ENCODE measurements at places on chromosomes 5 and 9.
A peak's percentile ranks its signal among the peaks of the same experiment; 100 is the strongest.

DNA sequence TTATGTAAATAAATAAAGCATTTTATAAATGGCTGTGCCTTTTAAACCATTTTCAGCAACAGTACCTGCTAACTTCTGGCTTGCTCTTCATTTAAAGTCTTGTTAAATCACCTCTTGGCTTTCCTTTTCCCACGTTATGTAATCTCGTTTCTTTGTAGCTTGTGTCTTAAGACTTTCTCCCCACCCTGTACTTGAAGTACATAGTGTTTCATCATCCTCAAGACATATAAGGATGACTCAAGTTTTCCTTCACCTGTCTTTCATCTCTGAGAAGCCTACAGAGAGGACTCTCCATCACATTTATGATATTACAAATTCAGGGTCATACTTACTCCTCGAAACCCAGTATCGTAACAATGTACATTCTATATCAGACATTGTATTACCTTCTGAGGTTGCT is 33.9 kb downstream of the PRELID2 start:
- no peak for DNase-seq

DNA sequence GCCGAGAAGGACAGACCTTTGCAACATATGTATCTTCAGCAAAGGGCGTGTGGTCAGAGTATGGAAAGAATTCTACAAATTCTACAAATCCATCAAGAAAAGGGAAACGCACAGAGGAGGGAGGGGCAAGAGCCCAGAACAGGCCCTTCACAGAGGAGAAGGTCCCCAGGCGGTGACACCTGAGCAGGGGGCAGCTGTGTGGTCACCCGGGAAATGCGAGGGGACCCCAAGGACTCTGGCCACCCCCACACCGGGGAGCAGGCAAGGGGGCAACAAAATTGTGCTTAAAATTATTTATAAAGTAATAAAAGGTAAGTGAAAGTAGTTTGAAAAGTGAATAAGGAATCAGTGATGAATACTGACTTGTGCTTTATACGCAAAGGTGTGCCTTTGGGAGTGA is 17.6 kb downstream of the NACC2 start:
- no peak for DNase-seq

DNA sequence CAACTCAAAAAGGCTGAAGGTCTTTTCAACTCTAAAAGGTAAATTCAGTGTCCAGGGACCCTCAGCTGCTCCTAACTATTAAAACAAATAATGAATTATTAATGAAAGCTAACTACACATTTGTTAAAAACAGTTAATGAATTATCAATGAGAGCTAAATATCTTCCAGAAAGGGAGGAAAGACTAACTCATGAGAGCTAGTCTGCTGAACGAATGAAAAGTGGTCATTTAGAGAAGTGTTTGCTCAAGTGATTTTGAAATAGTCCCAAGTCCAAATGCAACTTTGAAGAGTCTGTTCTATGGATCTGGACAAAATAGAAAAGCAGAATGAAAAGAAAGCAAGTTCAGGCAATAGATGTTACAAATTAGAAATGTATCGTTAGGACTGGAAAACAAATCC is 133.9 kb upstream of the SPEF2 start:
- no peak for DNase-seq

DNA sequence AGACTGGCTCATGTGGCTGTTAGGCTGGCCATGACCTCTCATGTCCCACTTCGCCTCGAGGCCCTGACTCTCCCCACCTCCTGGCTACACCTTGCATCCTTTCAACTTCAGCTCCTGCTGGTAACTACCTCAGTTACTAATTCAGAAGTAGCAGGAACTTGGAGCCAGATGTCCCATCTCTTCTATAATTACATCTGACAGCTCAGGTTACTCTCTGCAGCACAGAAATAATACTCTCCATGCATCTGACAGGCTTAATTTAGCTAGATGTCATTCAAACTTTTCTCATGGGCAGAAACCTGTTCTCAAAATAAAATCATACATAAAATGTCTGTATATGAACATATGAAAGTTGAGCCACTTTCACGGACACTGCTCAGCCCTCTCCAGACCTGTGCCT is 92.2 kb upstream of the IL33 start:
- DNase-seq: no peak

DNA sequence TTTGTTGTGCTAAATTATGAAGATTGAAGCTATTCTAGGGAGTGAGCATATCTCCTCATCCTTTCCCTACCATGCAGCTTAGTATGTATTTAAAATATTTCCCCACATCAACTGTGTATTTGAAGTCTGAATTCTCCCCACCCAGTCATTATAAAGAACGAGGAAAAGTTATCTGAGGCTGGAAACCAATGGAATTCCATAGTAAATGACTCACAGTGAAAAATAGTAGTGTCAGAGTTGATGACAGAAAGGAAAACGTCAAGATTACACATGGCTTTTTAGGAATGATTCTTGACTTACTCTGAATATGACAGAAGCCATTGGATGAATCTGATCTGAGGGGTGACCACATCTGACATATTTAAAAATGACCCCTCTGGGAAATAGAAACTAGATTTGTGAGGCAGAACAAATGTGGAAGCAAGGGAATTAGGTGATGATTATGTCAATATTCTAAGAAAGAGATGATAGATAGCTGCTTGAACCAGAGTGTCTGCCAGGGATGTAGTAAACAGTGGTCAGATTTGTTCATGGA is 1768.9 kb upstream of the CDH9 start:
- DNase-seq: no peak

- no peak for DNase-seq
Observed at GRCh38 chr9:136020206-136020605, 59.0 kb upstream of the UBAC1 start.

DNA sequence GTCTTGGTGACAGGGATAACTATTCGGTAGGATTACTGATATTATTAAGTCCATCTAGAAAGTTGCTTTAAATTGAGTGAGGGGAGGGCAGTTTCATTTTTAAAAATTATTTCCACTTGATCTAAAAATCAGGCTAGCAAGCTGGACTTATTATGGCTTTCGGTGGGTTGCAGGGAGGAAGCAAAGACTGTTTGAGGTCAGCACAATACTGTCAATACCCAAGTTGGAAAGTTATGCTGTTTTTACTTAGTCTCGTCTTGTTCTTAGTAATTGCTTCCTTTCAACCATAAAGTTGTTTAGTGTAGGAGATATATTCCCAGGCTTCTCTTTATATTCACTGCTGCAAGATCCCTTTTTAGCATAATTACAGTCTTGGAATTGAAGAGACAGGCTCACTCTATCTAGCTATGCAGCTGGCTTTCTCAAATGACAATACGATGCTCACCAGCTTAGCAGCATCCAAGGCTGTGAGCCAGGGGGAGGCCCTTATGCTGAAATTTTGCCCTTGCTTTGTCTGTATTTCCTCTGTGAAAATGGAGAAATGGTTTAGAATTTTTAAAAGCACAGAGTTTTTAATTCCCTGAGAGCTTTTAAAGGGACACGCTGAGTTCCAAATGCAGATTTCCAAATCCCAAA is 68.2 kb upstream of the APC start:
- DNase-seq: no peak

- DNase-seq: peak; percentile 47
Observed at GRCh38 chr9:136110082-136111061, 8.3 kb downstream of the TMEM250 start.

- no peak for DNase-seq
Observed at GRCh38 chr5:138677782-138678181, 75.4 kb upstream of the CTNNA1 start.

DNA sequence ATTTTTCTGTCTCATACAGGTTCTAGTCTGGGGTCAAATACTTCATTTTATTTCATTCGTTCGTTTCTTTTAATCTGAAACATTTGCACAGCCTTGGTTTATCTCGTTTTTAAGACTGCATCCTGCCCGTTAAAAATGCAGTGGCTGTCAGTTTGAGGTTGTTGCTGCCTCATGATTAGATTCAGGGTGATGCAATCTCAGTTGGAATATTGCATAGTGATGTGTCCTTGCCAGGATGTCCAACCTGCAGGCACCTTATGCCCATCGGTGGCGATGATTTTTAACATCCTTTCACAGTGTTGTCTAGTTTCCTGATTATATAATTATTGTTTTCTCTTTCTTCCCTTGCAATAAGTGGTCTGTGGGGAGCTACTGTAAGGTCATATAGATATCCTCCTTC is 45.1 kb downstream of the SH3GL2 start:
- DNase-seq: no peak

GRCh38 chr9:105338308-105338707 is 93.9 kb downstream of the SLC44A1 start:
- no peak for DNase-seq

GRCh38 chr9:110809038-110809595 is 140.5 kb downstream of the MUSK start:
- no peak for DNase-seq

- DNase-seq: no peak
Observed at GRCh38 chr5:140977003-140977402, 10.7 kb downstream of the PCDHAC2 start.

- no peak for DNase-seq
Observed at GRCh38 chr5:175582697-175583096, 75.2 kb upstream of the HRH2 start.

DNA sequence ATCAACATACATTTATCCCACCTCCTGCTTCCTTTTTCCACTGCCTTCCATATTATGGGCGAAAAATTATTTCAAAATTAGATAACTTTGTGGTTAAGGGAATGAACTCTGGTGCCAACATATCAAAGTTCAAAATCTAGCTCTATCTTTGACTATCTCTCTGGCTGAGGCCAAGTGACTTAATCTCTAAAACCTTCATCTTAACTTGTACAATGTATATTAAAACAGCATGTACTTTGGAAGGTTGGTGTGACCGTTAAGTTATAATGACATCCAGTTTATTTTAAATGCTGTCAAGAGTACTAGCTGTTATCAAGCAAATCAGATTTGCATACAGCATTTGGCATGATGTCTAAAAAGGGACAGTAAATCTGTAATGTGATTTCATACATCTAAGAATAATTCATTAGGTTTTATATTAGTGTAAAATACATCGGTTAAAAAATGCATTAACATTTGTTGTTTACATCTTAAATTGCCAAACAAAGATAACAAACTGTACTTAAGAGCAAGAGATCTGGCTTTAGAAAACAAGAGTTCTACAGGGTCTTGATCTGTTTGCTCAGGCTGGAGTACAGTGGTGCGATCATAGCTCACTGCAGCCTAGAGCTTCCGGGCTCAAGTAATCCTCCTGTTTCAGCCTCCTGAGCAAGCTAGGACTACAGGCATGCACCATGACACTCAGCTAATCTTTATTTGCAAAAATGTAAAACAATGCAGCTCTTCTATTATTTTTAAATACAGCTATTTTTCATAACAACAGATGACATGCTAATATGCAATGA is 102.8 kb downstream of the CDH18 start:
- DNase-seq: no peak

DNA sequence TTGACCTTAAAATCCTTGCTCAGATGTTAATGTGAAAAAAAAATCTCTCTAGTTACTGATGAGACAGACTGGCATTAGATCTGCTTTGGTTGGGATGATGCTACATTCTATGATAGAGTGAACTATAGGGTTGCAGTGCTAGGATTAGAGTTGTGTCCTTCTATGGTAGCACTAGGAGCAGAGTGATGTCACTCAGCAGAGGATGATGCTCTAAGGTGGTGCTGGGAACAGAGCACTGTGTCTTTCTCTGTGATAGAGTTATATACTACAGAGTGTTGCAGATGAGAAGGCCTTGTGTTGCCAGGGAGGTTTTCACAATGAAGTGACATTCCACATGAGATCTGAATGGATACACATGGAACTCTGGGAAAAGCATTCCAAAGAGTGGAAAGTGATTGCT is 462.3 kb downstream of the CDH12 start:
- no peak for DNase-seq

DNA sequence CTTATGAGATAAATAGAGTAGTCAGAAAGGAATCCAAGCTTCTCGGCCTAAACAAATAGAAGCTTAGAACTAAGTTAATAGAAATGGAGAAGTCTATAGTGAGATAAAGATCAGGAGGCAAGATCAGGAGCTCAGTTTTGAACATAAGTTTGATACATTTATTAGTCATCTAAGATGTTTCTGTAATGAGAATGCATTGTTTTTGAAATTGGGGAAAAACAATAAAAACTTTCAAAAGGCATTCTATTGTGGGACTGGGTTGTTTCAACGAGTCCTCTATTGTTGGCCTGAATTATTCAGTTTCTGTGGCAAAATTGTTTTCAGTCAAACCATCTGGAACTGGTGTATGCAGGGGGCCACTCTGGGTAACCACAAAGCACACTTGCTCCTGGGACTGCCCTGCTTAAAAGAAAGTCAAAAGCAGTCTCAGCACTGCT is 181.0 kb upstream of the CLINT1 start:
- DNase-seq: peak; percentile 9

DNA sequence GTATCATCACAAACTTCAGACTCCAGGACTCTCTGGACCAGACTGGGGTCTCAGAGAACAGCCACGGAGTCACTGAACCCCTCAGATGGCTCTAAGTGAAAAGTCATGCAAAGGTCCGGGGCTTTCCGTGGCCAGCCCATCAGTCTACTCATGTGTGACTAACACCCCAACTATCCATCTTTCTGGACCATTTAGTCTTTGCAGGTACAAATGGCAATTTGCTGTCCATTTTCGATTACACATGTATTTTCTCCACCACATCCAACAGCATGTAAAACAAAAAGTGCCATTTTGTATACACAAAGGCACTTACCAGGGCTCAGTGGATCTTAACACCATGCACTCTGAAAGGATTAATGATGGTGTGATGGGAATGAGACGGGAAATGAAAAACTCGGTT is 387.7 kb downstream of the BNC2 start:
- DNase-seq: no peak

Measured in activated CD4-positive, alpha-beta T cell treated with anti-CD3 and anti-CD28 coated beads, Interleukin-10, Interleukin-2, amounts not matched to agents 100 ng/mL and 50 ng/mL, durations not matched to agents 16 hours and 8 hours (primary cell).